Hepatic stellate cell (primary cell): ENCODE measurements at places on chromosomes 7 and 10.
A peak's percentile ranks its signal among the peaks of the same experiment; 100 is the strongest.

DNA sequence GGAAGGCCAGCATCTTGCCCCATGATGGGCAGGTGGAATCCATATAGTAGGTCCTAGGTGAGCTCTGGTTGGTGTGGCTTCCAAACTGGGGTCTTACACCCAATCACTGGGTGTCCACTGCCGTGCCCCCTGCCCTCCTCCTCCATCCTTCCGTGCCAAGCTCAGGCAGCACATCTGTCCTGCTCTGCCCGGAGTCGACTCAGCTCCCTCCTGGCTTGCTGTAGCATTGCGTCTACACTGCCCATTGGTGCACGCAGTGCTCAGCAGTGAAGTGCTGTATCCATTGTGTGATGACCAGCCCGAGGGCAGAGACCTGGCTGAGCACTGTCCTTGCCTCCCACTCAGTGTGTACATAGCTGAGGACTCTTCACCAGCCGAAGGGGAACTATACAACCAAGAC, 148.4 kb downstream of the ADAM12 start:
- no peak for DNase-seq

DNA sequence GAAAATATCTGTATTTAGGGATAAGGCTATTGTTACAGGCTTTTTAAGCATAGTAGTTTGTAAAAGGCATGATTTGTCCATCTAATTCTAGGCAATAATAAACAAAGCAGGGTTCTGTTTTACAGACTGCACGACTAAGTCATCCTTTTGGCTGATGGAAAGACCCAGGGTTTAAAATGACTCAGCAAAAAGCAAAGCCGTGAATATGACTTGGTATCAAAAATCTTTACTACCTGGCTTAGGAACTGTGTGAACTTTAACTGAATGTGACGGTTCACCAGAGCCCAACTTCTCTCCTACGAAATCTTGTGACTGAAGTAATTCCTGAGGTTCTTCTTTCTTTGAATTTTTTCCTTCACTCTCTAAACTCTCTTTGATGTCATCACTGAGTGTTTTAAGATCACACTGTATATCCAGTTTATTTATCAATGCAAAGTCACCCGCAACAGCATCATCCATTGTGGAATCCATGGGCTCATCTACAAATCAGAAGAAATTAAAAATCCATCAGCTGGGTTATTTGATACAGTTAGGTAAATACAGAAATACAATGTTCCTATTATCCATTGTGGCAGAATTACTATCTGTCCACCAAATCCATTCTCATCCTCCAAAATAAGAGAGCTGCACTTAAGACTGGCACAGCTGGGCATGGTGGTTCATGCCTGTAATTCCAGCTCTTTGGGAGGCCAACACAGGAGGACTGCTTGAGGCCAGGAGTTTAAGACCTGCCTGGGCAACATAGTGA, 17.0 kb downstream of the ATE1 start:
- DNase-seq = peak; percentile 34

DNA sequence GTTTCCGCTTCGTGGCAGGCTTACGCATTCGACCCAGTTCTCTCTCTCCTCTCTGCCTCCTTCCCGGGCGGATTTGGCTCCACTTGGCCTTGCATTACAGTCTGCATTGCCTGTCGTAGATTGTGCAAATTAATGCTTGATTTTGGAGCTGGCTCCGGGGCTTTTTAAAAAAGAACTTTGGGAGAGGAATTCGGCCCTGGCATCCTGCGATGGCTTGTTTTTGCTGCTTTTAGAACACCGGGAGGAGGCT, 767 bp downstream of the EIF4EBP2 start:
- no peak for DNase-seq

- peak; percentile 56 for DNase-seq
Measured at GRCh38 chr7:29921404-29922010, 68.1 kb downstream of the SCRN1 start.

DNA sequence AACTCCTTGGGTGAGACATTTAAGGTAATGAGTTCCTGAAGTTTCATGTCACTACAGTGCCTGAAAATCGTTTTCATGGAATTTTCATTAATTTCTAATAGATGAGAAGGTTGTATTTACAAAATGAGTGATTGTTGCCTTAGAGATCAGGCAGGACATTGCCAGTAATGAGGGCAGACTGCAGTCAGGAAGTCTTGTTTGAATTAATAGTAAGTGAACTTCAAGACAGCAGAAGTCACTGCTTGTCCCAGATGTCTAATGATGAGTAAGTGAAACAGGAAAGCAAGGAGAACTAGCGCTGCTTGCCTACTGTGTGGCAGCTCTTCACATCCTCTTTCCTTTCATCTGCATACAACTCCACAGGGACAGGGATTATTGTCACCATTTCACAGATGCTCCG, 237.4 kb downstream of the BAMBI start:
- DNase-seq = no peak

DNA sequence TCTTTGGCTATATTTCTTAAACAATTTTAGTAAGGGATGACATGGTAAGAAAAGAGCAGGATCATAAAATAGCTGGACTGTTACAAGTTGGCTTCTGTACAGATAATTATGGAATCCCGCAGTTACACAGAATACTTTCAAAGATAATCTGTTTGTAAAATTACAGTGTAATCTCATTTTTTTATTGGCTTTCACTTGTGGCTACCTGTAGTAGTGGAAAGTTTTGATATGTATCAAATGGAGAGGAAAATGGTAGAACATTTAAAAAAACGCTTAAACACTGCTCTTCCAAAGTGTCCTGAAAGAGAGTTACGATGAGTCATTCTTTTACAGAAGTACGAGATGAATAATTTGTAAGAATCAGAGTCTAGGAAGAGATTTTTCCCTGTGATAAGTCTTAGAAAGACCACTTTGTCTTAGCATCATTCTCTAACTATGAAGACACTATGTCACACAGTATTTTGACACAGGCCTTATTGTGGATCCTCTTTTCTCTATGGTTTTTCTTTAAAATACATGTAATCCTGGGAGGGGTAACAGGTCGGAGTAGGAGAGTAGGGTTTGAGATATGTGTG, 215.0 kb upstream of the DKK1 start:
- no peak for DNase-seq

GRCh38 chr7:132677918-132678317, 101.6 kb upstream of the PLXNA4 start:
- DNase-seq = no peak

DNA sequence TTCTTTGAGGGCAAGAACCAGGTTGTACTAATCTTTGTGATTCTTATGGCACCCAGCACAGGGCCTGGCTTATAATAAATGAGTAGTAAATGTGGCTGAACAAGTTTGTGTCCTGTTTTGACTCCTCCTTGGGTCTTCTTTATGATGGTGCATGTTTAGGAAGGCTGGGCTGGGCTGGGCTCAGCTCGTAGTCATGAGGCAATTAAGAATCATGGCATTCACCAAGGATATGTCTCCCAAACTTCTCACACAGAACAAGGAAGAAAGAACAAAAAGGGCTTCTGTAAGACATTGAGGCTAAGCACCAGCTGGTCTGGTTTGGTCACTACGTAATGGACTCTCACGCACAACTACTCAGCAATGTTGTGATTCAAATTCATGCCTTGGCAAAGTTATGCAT, 30.5 kb upstream of the YAE1 start:
- no peak for DNase-seq

- peak; percentile 77 for DNase-seq
Measured at GRCh38 chr7:143882604-143883078, 19.3 kb downstream of the TCAF1 start.

DNA sequence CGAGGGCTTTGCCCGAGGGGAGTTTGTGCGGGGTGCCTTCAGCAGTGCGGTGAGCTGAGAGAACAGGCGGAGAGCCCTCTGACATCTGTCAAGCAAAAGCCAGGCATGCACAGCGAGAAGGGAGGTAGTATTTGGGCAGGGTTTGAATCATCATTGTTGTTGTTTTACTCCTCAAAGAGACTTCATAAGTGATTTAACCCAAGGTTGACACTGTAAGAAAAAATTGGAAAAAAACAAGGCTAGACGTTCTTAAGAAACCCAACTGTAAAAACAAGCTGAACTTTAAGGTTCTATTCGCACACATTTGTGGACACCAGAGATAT, 1.3 kb downstream of the ADAM22 start:
- DNase-seq = no peak

DNA sequence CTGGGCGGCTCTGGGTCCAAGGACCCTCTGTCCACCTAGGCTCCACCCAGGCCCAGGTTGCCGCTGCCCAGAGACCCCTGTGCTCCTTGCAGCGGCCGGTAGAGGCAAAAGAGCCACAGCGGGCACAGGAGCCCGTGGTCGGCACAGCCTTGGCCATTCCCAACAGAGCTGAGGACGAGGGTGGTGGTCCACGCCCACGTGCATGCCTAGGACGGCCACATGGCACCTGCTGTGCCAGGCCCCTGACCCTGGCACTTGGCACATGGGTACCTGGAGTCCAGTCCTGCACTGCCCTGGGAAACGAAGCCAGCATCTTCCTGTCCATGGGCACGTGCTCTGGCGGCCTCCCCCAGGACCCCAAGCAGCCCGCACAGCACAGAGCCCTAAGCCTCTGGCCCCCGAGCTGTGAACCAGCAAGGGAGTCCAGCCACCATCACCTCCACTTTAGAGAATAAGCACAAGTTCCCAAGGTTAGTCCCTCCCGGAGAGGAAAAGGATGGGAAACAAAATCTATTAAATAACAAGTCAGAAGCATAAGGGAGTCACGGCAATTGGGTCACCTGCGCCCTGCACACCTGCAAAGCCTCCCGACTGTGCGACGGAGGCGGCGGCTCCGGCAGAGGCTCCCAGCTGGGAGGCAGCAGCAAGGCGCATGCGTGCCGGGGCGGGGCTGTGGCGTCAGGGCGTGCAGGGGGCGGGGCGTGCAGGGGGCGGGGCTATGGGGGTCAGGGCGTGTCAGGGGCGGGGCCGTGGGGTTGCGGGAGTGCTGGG, 59.1 kb downstream of the STK32C start:
- DNase-seq = peak; percentile 69

DNA sequence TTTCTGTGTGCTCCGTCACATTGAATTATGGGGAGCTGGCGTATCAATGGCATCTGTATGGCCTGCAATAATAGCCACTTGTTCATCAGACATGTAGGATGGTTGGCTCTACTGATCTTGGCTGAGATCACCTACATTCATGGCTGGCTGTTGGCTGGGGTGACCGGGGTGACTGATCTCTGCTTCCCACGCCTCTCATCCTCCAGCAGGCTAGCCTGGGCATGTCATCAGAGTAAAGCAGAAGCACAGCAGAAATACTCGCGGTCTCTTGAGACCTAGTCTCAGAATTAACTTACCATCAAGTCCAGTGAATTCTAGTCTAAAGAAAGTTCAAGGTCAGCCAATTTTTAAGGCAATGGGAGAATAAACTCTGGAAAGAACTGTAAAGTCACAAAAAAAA, 257.7 kb upstream of the GLI3 start:
- DNase-seq = no peak
